Fibroblast of pulmonary artery (primary cell): ENCODE measurements at places on chromosomes 4 and X.

DNA sequence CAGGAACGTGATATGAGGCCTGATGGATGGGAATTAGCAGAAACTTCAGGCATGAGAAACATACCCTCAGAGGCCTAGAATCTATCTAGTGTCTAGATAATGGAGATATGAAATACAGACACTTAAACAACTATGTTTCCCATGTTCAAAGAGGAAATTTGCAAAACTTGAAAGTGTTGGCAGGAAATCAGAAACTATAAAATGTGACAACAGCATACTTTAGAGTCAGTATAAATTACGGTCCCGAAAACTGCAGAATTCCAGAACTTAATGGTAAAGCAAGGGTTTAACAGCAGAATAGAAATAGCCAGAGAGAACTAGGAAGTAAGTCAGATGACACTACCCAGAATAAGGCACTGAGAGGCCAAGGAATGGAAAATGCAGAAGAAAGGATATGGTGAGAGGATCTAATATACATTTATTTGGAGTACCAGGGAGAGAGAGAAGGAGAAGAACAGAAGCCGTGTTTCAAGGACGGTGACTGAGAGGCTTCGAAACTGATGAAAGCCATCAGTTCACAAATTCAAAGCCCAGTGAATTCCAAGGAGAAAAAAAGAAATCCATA, 7.4 kb downstream of the HTT-AS start:
- DNase-seq, result no peak

- DNase-seq, result peak; percentile 61
Observed at GRCh38 chrX:150365051-150365989, 2.2 kb downstream of the MAMLD1 start.

- DNase-seq, result no peak
Observed at GRCh38 chr4:121299367-121299766, 81.5 kb downstream of the QRFPR start.

DNA sequence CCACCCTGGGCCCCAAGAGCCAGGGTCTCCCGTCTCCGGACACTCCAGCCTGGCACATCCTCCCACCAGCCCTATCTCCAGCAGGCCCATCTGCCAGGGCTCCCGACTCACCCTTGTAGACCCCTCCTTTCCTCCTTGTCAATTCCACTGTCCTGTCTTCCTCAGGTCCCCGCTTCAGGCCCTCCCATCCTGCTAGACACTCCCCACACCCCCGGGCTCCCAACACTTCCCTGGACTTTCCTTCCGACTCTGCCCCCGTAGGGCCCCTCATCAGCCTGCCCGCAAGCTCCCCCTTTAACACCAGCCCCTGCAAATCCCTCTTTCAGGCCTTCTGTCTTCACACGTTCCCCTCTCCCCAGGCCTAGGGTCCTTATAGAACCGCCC, 1.1 kb downstream of the PRAF2 start:
- DNase-seq, result no peak

DNA sequence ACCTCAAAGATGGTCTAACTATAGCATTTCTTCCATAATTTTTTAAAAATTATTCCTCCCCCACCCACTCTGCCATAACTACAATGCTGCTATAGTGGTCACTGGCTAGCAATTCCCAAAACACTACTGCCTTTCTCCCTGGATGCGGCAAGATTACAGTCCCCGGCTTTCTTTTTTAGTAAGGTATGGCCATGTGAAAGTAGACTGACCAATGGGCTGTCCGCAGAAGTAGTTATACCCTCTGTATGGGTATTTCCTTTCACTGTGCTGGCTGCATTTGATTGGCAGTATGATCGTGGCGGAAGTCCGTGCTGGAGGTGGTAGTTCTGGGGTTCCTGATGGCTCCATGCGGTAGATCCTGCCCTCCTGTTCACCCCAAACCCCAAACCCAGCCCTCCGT, 166.0 kb downstream of the FBXO8 start:
- no peak for DNase-seq

GRCh38 chrX:63350465-63350877, 661 bp downstream of the SPIN4 start:
- DNase-seq, result no peak

DNA sequence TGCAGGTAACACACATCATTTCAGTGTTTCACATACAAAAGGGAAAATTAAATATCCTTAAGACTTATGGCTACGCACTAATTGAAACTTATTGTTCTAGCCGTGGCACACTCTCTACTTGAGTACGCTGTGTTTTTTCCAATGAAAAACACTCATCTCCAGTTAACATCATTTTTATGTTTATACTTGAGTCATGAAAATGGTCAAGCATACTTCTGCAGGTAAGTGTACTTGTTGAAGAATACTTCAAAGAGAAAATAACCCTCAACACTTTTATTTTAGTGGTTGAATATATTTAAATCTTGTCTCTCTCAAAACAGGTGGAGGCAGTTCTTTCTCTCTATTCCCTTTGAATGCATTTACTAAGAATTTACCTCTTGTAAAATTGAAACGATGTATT, 538.7 kb upstream of the PCDH7 start:
- no peak for DNase-seq

DNA sequence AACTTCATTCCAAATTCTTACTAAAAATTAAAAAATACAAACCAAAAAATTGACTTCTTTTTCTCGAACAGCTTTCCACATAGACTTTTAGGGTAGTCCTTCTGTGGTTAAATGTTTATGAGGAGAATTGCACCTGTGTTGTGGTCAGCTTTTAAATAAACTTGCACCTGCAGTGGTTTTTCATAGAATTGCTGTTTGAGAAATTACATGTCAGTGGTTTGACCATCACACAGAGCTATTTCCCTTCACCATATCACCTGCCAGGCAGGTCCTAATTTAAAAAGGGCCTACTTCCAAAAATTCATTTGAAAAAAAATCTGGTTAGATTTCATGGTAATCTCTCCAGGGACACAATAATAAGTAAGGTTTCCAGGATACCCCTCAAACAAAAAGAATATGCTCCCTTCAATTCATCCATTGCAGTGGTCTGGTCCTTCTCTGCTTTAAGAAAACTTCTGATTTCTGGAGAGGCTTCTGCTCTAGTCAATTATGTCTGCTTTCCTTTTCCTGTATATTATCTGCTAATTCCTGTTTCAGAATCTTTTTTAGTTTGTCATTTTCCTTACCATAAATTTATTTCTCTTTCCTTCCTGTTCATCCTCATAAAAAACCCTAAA, 9.8 kb upstream of the UTP3 start:
- no peak for DNase-seq

DNA sequence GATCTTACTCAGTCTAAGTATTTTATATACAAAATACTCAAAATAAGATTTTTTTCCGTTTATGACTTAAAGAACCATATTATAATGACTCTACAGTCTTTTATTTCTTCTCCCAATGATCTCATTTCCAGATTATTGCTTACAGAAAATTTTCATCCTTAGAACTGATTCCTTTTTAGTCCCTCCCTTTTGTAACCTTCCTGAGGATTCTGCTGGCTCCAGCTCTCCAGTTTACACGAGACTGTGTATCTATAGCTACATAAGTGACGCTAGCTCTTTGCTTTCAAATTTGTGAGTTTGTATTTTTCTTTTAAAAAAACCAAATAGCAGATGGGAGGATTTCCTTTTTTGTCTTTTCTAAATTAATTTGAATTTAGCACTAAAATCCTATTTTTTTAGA, 24.0 kb downstream of the FHDC1 start:
- DNase-seq, result no peak

DNA sequence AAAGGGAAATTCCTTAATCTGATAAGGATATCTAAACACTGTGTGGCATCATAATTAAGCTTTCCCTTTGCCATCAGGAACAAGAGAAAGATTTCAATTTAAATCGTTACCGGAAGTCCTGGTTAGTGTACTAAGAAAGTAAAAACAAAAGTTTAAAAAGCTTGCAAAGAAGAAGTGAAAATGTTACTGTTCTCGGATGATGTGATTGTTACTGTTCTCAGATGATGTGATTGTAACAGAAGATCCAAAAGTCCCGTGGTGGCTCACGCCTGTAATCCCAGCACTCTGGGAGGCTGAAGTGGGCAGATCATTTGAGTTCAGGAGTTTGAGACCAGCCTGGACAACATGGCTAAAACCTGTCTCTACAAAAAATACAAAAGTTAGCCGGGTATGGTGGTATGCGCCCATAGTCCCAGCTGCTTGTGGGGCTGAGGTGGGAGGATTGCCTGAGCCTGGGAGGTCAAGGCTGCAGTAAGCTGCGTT, 62.5 kb downstream of the RGS12 start:
- no peak for DNase-seq

DNA sequence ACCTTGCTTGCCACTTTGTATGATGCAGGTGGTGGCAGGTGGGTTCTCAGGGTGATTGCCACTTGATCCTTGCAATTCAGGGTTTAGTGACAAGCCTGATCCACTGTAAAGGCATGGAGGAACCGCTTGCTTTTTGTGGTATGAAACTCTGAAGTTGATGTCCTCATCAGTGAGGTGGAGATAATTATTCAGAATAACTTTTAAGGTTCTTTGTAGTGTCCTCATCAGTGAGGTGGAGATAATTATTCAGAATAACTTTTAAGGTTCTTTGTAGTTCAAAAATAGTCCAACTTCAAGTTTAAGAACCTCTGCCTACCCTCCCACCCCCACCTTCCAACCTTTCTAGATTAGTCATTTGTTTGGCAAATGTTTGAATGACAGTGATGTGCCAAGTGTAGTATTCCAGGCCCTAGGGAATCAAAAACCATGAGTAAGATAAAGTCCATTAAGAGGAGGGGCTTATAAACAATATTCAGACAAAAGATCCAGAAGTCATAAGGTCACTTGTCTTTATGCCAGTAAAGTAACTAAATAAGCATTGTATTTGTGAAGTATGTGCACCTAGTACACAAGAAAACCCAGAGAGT, 51.2 kb downstream of the DCUN1D4 start:
- peak; percentile 38 for DNase-seq

DNA sequence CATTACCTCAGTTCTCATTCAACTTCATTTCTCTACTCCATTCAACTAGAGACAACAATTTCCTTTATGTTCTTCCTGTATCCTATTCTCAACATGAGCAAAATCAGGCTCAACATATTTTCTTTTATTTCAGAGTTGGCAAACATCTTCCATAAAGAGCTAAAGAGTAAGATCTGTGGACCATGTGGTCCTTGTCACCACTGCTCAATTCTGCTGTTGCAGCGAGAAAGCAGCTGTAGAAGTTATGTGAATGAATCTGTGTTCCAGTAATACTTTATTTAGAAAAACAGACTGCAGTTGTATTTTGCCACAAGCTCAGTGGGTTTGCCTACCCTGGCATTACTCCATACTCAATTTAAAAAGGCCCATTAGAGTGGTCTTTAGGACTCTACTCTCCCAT, 2057.3 kb downstream of the ARAP2 start:
- DNase-seq, result no peak

DNA sequence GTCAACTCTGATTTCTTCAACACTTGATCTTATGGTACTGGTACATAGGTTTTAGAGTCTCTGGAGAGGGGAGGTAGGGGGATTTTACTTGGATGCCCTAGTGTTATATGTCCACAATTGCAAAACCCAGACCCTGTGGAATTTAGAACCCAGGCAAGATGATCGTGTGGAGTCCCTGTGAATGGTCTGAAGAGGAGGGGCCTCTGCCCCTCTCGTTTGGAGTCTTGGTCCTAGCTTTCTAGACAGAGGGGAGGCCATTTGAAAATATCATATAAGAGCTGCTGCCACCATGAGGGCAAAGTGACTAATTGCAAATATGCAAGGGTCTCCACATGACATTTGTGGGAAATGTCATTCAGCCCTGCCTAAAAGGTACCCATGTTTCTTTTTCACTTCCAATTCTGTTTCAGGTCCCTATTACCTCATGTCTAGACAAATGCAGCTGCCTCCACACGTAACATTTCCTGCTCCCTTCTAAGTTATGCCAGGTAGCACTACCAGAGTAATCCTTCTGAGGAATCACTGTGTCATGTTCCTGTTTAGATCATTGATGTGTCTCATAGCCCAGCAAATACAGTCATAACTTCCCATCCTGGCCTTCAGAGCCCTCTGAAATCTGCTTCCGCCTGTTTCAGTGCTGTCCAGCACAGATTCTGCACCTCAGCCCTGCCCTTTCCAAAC, 126.8 kb downstream of the KLHL8 start:
- DNase-seq, result peak; percentile 67

DNA sequence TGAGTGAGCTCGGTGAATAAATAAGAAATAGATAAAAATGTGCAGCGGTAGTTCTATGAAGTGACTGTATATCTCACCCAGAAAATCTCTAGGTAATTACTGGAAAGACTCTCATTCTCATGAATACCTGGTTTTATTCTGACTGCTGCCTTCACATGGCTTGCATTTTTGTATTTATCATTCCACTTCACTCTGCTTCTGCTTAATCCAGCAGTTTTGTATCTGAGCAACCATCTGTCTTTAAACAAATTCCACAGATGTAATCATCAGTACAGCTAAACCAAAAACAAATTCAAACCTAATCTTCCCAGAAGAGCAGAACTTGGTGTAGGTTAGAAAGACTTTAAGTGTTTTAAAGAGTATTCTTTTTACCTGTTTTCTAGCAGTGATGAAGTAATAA, 11.2 kb upstream of the ALB start:
- DNase-seq, result no peak

- DNase-seq, result no peak
Observed at GRCh38 chr4:138334346-138335016, 92.3 kb upstream of the SLC7A11 start.

DNA sequence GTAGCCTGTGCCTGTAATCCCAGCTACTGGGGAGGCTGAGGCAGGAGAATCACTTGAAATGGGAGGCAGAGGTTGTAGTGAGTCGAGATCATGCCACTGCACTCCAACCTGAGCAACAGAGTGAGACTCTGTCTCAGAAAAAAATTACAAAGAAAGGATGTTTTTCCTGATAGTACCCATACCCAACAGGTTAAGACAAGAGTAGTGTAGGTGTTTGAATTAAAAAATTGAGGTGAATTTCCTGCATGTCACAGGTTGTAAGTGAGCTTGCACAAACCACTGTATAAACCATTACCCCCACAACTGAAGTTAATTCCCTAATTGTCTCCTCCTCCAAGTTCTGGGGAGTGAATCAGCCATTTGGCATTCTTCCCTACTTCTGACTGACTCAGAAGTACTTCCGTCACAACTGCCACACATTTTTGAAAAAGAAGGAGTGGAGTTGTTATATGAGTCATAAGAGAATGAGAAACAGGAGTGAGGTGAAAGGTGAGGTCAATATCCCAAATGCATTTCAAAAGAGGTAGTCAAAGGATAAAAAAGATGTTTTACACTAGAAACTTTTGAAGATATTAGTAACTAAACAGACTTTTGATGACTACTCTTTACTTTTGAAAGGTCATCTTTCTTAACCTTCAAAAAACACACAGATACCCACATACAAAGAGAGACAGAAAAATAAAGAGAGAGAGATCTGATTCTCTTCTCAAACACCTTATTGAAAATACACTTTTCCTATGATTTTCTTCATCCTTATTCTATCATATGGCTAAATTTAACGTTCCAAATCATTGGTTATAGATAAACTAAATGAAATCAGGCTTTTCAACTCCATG, 134.5 kb downstream of the BTC start:
- DNase-seq, result peak; percentile 100

- peak; percentile 91 for DNase-seq
Observed at GRCh38 chrX:136176399-136176825, 29.1 kb downstream of the FHL1 start.

- DNase-seq, result no peak
Observed at GRCh38 chr4:18390655-18391353, 369.2 kb upstream of the LCORL start.
